Activated CD4-positive, alpha-beta T cell treated with anti-CD3 and anti-CD28 coated beads for 36 hours (primary cell): ENCODE measurements at places on chromosomes 6 and 20.

DNA sequence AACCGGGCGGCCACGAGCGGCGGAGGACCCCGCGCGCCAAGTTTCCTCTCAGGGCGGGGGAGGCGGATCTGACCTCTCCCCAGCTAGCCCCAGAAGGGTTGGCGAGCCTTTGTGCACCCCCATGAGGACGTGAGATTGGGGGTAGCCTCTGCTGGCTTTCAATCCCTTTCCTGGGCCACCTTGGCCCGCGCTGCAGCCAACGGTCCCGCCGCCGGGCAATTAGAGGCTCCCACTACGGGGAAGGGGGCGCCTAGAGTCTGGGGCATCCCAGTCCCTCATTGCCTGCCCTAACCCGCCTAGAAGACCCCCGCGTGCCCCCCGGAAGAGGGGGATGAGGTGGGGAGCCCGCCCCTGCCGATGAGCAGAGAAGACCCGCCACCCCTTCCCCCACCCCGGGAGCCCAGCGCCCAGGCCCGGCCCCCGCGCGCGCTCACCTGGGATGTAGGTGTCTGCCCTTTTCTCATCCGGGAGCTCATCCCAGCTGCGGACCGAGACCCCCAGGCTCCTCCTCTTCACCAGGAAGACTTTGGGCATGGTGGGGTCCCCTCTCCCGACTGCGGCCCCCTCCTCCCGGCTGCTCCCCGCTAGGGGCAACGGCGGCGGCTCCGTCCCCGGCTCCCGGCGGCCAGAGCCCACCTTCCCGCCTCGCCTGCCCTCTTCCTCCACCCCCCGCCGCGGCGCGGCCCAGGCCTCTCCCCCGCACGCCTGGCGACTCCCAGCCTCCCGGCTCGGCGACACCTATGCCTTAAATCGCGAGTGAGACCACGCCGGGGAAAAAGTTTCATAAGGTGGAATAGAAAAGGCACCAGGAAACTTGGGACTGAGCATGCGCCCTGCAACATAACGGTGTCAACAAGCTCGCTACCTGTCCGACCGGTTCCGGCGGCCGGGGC, at the start of gene OVOL2:
OVOL2 (minus strand) TSS at position 816 of the 893 bp plus-strand sequence; CDS start at position 534, 282 bp downstream.
- peak; percentile 10 for DNase-seq

- no peak for DNase-seq
These were observed 664 bp upstream of the ACTR5 start for GRCh38 chr20:38747495-38748096.

GRCh38 chr20:10314198-10314597, 95.6 kb downstream of the SNAP25 start:
- no peak for DNase-seq

GRCh38 chr6:21187485-21187884, 406.1 kb upstream of the SOX4 start:
- DNase-seq = no peak

DNA sequence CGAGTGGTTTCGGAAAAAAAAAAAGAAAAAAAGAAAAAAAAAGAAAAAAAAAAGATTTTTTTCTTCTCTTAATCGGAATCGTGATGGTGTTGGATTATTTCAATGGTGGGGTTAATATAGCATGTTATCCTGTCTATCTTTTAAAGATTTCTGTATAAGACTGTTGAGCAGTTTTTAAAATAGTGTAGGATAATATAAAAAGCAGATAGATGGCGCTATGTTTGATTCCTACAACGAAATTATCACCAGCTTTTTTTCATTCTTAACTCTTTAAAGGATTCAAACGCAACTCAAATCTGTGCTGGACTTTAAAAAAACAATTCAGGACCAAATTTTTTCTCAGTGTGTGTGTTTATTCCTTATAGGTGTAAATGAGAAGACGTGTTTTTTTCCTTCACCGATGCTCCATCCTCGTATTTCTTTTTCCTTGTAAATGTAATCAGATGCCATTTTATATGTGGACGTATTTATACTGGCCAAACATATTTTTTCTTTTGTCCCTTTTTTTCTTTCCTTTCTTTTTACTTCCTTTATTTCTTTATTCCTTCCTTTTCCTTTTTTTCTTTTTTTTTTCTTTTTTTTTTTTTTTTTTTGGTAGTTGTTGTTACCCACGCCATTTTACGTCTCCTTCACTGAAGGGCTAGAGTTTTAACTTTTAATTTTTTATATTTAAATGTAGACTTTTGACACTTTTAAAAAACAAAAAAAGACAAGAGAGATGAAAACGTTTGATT, 3.6 kb downstream of the SOX4 start:
- no peak for DNase-seq

DNA sequence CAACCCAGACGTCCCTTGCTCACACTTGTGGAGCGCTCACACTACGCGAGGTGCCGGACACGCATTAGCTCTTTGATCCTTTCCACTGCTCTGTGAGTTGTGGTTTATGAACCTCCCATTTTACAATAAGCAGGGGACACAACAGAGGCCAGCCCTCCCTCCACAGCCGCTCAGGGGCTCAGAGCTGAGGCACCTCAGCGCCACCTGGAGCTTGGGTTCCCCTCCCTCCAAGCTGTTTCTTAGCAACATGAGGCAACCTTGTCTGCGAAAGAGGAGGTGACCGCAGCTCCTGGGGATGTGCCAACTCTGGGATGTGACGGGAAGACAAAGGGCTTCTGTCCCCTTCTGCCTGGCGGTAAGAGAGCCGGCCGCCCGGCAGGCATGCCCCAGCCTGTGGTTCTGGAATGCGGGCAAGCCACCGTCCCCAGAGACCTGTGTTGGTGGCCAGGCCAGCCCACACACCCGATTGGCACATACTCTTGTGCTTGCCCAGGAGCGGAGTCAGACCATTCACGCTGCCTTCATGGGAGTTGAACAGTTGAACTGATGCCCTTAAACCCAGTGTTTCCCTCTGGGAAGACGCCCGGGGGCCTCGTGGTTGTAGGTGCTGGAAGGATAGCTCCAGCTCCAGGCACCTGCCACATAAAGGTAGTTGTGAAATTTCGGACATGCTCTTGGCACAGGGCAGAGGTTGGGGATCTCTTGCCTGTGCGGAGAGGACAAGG, 44.5 kb downstream of the RBM38 start:
- peak; percentile 57 for DNase-seq

- DNase-seq = no peak
These were observed 128.9 kb downstream of the BACH2 start for GRCh38 chr6:90167514-90168379.

GRCh38 chr20:13148961-13149360, 72.1 kb upstream of the ISM1 start:
- DNase-seq = no peak

DNA sequence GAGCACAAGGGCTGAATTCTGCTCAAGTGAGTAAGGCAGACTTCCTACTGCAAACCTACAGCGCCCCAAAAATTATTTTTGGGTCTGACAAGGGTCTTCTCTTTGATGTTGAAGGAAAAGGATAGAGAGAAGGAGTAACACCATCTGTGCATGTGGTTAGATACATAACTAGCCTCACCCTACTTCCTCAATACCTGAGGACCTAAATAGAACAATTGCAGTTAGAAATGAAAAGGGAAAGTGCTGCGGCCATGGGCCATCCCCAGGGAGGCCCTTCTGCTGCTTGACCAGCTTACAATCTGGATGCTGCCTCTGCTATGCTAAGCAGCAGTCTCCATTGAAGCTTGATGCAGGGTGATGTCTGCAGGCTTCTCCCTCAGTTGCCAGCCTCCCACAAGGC, 63.2 kb upstream of the ARMH2 start:
- no peak for DNase-seq

- DNase-seq = no peak
These were observed 193.8 kb downstream of the PLCB4 start for GRCh38 chr20:9262653-9263194.

DNA sequence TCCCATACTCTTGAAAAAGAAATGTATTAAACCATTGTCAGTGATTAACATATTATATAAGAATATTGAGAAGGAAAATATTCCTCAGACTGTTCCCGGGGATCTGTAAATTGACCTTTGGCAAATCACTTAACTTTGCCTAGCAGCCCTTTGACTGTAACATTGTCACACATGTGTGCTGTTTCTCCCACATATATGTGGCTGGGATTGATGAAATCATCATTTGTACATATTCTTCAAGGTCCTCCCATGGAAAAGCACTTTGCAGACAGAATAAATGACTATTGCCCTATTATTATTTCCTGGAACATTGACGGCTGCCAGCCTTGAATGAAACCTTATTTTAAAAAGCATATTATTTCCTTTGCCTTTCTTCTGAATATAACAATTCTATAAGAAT, 36.4 kb upstream of the TRERF1 start:
- no peak for DNase-seq

DNA sequence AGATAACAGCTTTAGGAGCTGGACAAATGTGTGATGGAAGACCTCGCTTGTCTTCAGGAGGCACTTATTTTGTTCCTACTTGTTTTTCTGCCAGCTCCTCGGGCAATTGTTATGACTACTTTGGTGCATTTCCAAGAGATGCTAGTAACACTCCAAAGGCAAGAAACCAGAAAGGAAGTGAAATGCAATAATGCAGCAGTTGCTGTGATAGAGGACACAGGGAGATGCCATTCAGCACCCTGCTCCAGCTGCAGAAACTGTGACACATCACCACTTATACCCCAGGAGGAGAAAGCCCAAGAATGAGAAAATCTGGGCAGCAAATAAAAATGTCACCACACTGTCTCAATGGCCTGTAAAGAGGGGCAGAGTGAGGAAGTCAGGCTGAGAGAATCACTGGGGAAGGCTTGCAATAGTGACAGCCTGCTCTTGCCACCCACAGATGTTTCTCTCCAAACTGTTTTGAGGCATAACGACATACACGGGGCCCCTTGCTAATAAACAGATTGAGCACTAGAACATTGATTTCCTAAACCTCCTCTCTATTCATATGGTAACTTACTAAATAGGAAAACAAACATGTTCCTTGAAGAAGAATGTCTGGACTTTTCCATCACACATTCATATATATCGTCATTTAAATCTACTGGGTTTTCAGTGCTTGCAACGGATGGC, 231.0 kb upstream of the PRND start:
- DNase-seq = no peak

- peak; percentile 24 for DNase-seq
These were observed 8.9 kb downstream of the VSTM2L start for GRCh38 chr20:37911838-37912281.

DNA sequence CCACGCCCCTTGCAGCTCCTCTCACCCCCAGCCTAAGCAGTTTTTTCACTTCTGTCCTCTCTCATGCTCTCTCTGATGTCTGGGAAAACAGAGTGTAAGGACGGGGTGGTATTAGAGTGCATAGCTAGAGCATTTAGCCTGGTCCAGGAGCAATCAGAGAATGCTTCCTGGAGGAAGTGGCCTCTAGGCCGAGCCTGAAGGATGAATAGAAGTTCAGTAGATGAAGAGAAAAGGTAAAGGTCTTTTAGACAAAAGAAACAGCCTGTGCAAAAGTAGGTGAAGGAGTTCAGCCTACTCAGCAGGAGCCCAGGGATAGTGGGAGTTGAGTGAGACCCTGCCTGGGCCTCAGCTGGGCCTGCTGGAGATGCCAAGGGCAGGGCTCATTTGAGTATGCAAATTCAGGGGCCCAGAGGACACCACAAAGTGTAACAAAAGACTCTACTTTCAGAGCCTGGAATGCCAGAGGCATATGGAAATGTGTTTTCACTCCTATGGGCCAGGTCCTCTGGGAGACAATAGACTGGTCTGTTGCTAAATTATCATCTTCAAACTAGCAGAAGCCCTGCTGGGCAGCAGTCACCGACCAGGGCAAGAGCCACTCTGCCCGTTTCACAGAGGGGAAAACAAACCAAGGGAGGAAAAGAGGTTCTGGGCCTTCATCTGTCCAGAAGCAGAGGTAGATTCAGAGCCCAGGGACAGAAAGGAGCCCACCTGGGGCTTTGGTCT, 19.7 kb upstream of the TM9SF4 start:
- DNase-seq = no peak

GRCh38 chr6:108596956-108597355, 36.2 kb downstream of the FOXO3 start:
- DNase-seq = no peak

DNA sequence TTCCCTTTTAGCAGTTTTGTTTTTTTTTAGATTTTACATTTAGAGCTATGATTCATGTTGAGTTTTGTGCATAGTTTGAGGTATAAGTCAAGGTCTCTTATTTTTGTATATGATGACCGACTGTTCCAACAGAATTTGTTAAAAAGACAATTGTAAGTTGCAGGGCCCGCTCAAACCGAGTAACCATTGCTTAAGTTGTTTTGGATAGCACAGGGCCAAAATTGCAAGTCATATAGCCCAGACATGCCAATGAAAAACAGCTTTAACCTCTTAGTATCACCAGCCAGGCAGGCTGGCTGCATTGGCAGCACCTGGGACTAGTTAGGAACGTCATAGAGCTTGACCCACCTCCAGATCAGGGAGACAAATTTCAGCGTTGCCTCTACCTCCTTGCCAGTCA, 47.3 kb downstream of the PFDN4 start:
- no peak for DNase-seq
